Uterus (tissue), 4 donors: ENCODE measurements at places on chromosomes 3 and 15.

GRCh38 chr3:185631108-185631507 lies 45.0 kb downstream of the SENP2 start:
- H3K27ac ChIP-seq = peak overlapping the region; percentile 31
- H3K27me3 ChIP-seq = no peaks in the 10 kb centered on the region
- H3K4me3 ChIP-seq = no peak overlapping the region

DNA sequence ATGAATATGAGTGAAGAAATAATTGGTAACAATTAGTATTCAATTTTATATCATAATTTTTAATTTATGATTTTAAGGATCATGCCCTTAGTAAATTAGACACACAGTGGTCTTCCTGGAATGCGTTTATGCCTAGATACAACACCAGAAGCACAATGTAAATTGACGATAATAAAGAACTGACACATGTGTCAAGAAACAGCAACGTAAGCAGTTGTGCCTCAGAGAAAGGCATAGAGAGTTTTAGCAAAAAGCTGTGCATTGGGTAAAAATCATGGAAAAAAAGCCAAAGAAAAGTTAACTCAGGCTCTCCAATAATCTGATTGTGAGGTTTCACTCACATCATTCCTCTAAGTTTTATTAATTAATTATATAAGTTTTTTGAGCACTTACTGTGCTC lies 37.0 kb upstream of the CNTN6 start:
- H3K27me3 ChIP-seq = no peaks in the 10 kb centered on the region
- H3K27ac ChIP-seq = no peak overlapping the region
- no peak overlapping the region for H3K4me3 ChIP-seq
- H3K4me1 ChIP-seq = no peaks in the 10 kb centered on the region
- DNase-seq = no peak

GRCh38 chr3:150639262-150639661 lies 36.1 kb downstream of the SELENOT start:
- no peaks in the 10 kb centered on the region for H3K36me3 ChIP-seq
- H3K27me3 ChIP-seq = no peaks in the 10 kb centered on the region
- no peak overlapping the region for H3K4me3 ChIP-seq
- H3K4me1 ChIP-seq = no peaks in the 10 kb centered on the region
- no peak overlapping the region for H3K27ac ChIP-seq

- H3K4me3 ChIP-seq = no peak overlapping the region
- no peak for DNase-seq
- no peaks in the 10 kb centered on the region for H3K4me1 ChIP-seq
- H3K36me3 ChIP-seq = no peaks in the 10 kb centered on the region
- no peaks in the 10 kb centered on the region for H3K27me3 ChIP-seq
Observed at GRCh38 chr15:45183511-45183910, 4.3 kb downstream of the SHF start.

DNA sequence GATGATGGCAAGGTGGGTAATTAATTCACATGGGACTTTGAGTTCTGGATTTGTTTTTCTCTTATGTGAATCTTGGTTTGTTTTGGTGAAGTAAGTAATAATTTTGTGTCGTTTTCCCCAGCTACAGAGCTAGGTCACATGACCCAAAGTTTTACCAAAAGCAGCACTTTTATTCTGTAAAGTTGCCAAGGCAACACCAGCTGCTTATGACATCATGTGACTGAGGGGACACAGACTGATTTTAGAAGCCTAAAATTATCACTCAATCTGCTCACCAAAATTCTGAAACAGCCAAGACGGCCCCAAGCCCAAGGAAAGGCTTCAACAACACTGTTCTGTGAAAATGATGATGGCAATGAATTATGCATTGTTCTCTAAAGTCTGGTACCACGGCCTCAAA lies 63.9 kb downstream of the MEX3B start:
- no peaks in the 10 kb centered on the region for H3K27me3 ChIP-seq
- no peaks in the 10 kb centered on the region for H3K36me3 ChIP-seq
- H3K4me1 ChIP-seq = no peaks in the 10 kb centered on the region
- H3K27ac ChIP-seq = no peak overlapping the region
- DNase-seq = no peak

GRCh38 chr15:38072348-38073177 lies 138.1 kb downstream of the TMCO5A start:
- H3K4me1 ChIP-seq = no peaks in the 10 kb centered on the region
- no peaks in the 10 kb centered on the region for H3K27me3 ChIP-seq
- DNase-seq = peak; percentile 61
- peak overlapping the region; percentile 42 for H3K4me3 ChIP-seq
- H3K27ac ChIP-seq = peak overlapping the region; percentile 82

GRCh38 chr3:198096015-198096414 lies 136.0 kb downstream of the LMLN start:
- H3K27ac ChIP-seq = no peak overlapping the region
- H3K4me1 ChIP-seq = no peaks in the 10 kb centered on the region
- no peak for DNase-seq
- no peaks in the 10 kb centered on the region for H3K36me3 ChIP-seq
- no peak overlapping the region for H3K4me3 ChIP-seq

DNA sequence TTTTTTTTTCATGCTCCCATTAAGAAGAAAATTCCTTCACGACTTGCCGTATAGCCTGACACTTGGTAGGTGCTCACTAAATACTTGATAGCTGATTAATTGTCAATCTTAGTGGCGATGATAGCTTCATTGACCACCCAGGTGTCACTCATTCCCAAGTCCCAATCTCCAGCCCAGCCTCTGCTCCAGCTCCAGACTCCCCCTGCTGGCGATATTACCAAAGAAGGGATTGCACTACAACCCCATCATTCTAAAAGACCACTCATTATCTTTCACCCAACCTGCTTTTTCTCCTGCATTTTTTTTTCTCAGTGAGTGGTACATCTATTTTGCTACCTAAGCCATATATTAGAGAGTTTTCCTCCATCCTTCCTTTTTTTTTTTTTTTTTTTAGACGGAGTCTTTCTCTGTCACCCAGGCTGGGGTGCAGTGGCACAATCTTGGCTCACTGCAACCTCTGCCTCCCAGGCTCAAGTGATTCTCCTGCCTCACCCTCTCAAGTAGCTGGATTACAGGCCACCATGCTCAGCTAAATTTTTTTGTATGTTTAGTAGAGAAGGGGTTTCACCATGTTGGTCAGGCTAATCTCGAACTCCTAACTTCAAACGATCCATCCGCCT lies 19.5 kb upstream of the COMMD2 start:
- H3K27me3 ChIP-seq = no peaks in the 10 kb centered on the region
- H3K4me1 ChIP-seq = no peaks in the 10 kb centered on the region
- DNase-seq = peak; percentile 50
- no peak overlapping the region for H3K4me3 ChIP-seq
- H3K27ac ChIP-seq = no peak overlapping the region

DNA sequence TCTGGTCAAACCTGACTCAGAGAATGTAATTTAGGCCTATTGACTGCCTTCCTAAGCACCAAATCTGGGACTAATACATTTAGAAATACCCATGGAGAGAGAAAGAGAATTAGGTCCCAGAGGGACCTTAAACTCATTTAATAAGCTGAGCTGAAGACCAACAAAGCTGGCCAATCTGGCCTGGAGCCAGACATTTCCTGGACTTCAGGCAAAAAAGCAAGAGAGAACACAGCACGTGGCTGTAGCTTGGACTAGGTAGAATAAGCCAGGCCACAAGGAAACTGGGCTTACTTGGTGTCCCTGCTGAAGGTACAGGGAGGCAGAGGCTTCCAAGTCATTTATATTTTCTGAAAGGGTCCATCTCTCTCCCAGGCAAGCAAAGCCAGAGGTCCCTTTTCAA lies 88.1 kb downstream of the RTP4 start:
- peak; percentile 25 for DNase-seq
- H3K36me3 ChIP-seq = no peaks in the 10 kb centered on the region
- H3K27ac ChIP-seq = no peak overlapping the region

- no peak for DNase-seq
- H3K36me3 ChIP-seq = no peaks in the 10 kb centered on the region
- H3K27me3 ChIP-seq = no peaks in the 10 kb centered on the region
- H3K4me1 ChIP-seq = no peaks in the 10 kb centered on the region
- no peak overlapping the region for H3K4me3 ChIP-seq
Observed at GRCh38 chr15:79378394-79379109, 53.6 kb upstream of the MINAR1 start.

- DNase-seq = no peak
- H3K27ac ChIP-seq = no peak overlapping the region
- no peaks in the 10 kb centered on the region for H3K4me1 ChIP-seq
- no peak overlapping the region for H3K4me3 ChIP-seq
- no peaks in the 10 kb centered on the region for H3K27me3 ChIP-seq
- no peaks in the 10 kb centered on the region for H3K36me3 ChIP-seq
Observed at GRCh38 chr3:187689984-187690383, 12.4 kb downstream of the RTP2 start.

DNA sequence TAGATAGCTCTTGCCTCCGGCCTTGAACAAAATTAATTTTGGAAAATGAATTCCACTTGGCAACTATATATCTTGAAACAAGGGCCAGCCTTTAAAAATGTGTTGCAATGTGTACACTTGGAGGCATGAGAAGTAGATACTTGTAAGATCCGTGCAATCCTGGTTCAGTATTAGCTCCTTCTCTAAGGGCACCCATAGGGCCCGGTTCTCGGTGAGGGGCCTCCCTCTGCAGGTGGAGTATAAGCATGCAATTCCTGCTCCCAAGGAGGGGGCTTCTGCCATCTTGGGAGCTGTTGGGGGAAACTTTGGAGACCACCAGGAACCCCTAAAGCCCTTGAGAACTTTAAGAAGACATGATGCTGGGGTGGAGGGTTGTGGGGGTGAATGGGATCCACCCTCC lies 388.7 kb upstream of the RGMA start:
- H3K4me1 ChIP-seq = no peaks in the 10 kb centered on the region
- no peak for DNase-seq
- no peak overlapping the region for H3K27ac ChIP-seq
- H3K27me3 ChIP-seq = no peaks in the 10 kb centered on the region
- no peak overlapping the region for H3K4me3 ChIP-seq

DNA sequence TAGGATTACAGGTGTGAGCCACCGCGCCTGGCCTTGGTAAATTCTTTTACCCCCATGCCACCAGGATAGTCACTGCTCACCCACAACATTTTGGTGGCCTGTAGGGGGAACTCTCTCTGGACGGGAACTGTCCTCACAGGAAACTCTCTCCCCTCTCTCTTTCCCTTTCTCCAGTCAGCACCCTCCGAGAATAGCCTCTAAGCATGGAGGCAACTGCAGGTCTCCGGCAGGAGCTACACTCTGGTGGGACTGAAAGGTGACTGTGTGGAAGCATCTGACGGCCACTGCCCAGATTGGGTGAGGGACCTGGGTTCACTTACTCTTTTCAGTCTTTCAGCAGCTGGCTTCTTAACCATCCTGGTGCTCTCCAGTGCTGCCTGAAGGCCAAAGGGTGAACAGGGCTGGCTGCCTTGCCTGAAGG lies 21.3 kb downstream of the TRANK1 start:
- no peak overlapping the region for H3K4me3 ChIP-seq
- H3K36me3 ChIP-seq = no peaks in the 10 kb centered on the region
- no peak for DNase-seq
- no peaks in the 10 kb centered on the region for H3K27me3 ChIP-seq
- peak overlapping the region; percentile 1 for H3K27ac ChIP-seq

DNA sequence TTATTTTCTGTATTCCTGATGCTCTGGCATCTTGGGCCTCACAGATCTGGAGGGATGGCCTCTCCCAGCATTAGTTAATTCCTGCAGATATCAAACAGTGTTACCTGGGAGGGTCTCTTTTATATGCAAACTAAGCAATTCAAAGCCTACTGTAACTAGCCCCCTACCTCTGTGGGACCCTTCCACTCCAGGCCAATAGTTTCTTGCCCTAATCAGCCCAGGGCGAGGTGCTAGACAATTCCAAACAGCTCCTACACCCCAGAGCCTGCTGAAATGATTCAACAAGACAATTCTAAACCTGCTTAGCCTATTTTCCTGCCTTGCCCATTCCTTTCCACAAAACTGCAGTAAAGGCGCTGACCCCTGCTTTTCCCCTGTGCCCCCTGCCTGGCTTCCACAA lies 106.6 kb upstream of the IGSF10 start:
- DNase-seq = no peak
- no peak overlapping the region for H3K4me3 ChIP-seq
- no peaks in the 10 kb centered on the region for H3K36me3 ChIP-seq
- H3K27ac ChIP-seq = no peak overlapping the region
- no peaks in the 10 kb centered on the region for H3K27me3 ChIP-seq

- no peak for DNase-seq
- no peaks in the 10 kb centered on the region for H3K4me1 ChIP-seq
- H3K27me3 ChIP-seq = no peaks in the 10 kb centered on the region
- no peaks in the 10 kb centered on the region for H3K36me3 ChIP-seq
- no peak overlapping the region for H3K27ac ChIP-seq
- H3K4me3 ChIP-seq = no peak overlapping the region
Observed at GRCh38 chr3:44932986-44933944, 42.7 kb downstream of the ZDHHC3 start.

DNA sequence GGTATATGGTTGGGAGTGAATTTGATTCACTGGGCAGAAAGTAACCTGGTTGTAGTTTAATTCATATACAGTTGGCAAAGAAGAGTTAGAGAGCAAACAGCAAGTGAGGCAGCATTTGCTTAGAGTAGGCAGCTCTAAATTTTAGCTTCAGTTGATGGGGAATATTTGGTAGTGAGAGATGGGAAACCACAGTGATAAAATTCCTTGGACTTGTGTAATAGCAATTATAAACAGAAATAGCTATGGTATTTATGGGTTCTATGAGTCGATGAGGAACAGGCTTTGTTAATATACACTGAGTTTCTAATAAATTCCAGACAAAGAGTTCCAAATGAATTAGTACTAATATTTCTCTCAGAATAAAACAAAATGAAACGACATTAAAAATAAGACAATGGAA lies 894.0 kb downstream of the ROBO2 start:
- no peak overlapping the region for H3K27ac ChIP-seq
- no peaks in the 10 kb centered on the region for H3K4me1 ChIP-seq
- H3K36me3 ChIP-seq = no peaks in the 10 kb centered on the region
- no peak overlapping the region for H3K4me3 ChIP-seq

- DNase-seq = no peak
- H3K27ac ChIP-seq = no peak overlapping the region
- H3K4me1 ChIP-seq = no peaks in the 10 kb centered on the region
- H3K27me3 ChIP-seq = no peaks in the 10 kb centered on the region
- no peak overlapping the region for H3K4me3 ChIP-seq
- no peaks in the 10 kb centered on the region for H3K36me3 ChIP-seq
Observed at GRCh38 chr15:85804481-85805170, 9.9 kb upstream of the KLHL25 start.

GRCh38 chr3:14238356-14238755 lies 59.7 kb downstream of the LSM3 start:
- H3K27me3 ChIP-seq = no peaks in the 10 kb centered on the region
- H3K36me3 ChIP-seq = no peaks in the 10 kb centered on the region
- no peak overlapping the region for H3K27ac ChIP-seq
- DNase-seq = no peak
- H3K4me1 ChIP-seq = no peaks in the 10 kb centered on the region
- H3K4me3 ChIP-seq = no peak overlapping the region

DNA sequence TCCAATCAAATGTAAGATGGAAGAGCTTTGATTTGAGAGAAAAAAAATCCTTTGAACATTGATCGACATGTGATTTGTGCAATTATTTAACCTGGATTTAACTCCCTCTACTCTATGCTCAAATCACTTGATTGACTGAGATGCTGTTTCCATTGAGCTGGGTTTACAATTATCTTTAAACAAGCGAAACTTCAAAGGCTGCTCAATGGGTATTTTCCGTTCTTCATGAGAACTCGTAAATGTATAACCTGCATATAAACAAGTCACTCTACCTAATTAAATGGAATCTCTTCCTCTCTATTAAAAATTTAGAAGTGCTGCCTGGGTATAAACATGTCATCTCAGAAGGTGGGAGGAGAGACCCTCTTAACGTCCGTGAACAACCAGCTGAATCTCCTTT lies 71.9 kb downstream of the ANXA2 start:
- H3K27me3 ChIP-seq = no peaks in the 10 kb centered on the region
- H3K4me3 ChIP-seq = no peak overlapping the region
- no peak overlapping the region for H3K27ac ChIP-seq
- no peak for DNase-seq

GRCh38 chr15:65264863-65265430 lies 21.7 kb downstream of the PARP16 start:
- H3K27me3 ChIP-seq = no peaks in the 10 kb centered on the region
- H3K27ac ChIP-seq = peak overlapping the region; percentile 34
- H3K4me3 ChIP-seq = no peak overlapping the region
- H3K36me3 ChIP-seq = no peaks in the 10 kb centered on the region
- peaks cover 11% of the 10 kb centered on the region for H3K4me1 ChIP-seq
